ENCODE measurements at places on chromosomes 3 and 15.

DNA sequence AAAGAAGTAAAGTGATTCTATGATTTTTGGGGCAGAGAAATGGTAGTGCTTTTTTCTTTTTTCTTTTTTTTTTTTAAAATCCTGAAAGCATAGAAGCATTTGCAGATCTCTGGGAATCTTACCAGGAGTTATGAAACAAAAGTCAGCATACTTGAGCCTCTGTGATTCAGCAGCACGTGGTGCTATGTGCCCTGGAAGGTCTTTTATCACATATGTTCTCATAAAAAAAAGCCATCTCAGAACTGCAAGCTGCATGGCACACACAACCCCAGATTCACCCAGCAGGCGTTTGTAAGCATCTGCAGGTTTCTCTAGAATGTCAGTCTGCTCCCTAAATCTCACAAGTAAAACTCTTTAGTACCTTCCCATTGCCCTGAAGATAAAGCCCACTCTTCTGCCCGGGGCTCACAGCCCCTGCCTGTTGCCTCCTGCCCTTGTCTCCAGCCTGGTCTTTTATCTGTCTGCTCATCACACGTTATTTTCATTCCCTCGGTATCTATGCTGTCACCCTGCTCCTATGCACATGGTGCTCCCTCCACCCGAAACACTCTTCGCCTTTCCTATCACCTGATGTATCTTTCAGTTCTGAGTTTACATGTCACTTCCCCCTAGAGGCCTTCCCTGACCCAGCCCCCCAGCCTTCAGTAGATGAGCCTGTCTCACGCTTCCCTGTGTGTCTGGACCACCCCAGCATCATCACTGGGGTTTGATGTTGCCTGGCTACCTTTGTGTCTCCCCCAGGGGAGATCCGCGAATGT is 72.4 kb downstream of the CHDH start:
- no peak for DNase-seq

DNA sequence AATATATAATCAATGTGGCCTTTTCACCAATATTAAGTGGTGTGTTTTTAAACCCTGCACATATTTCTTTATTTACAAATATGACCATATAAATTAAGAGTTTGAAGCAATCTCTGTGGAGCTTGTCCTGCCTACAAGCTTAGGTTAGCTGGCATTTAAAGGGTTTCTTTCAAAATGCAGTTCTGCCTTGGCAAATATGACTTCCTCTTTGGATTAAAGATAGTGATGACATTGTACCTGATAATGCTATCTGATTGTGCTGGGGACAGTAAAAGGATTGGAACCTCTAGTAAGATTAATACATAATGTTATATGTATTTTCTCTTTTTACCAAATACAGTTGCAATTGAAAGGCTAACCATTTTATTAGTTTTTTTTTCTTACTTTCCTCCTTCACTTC is 249.1 kb downstream of the OTOL1 start:
- no peak for DNase-seq

DNA sequence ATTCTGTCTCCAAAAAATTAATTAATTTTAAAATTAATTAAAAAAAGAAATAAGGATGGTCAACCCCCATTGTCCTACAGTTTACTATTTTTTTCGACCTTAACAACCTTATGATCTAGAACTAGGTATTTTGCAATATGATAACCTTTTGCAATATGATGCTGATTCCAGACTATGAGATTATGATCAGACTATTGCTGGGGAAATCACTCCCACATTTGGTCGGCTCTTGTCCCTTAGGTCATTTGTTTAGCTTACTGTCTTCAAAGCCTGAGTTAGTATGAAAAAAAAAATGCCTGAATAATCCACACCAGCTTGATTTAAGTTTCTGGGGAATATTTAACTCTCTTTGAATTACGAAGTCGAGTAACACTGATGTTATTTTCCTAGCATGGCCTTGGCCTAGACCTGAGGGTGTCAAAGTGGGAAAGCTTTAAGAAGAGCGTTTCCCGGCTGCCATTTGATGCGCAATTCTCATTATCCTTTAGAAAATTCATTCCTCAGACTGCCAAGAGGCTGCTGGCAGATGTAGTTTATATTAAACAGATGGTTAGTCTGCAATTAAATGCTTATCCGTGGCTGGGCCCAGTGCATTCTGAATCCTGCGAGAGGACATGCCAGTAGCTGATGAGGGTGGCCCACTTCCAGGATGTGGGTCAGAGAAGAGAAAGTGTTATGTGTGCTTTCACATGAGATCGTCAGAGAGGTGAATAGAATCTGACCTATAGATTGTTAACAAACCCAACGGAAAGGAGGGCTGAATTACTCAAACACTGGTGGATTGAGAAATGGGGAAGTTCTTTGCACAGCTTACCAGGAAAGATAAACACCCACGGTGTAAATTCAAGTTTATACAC is 496.0 kb upstream of the THBS1 start:
- DNase-seq, result no peak

GRCh38 chr3:157285141-157285540 is 125.2 kb upstream of the CCNL1 start:
- DNase-seq, result no peak

DNA sequence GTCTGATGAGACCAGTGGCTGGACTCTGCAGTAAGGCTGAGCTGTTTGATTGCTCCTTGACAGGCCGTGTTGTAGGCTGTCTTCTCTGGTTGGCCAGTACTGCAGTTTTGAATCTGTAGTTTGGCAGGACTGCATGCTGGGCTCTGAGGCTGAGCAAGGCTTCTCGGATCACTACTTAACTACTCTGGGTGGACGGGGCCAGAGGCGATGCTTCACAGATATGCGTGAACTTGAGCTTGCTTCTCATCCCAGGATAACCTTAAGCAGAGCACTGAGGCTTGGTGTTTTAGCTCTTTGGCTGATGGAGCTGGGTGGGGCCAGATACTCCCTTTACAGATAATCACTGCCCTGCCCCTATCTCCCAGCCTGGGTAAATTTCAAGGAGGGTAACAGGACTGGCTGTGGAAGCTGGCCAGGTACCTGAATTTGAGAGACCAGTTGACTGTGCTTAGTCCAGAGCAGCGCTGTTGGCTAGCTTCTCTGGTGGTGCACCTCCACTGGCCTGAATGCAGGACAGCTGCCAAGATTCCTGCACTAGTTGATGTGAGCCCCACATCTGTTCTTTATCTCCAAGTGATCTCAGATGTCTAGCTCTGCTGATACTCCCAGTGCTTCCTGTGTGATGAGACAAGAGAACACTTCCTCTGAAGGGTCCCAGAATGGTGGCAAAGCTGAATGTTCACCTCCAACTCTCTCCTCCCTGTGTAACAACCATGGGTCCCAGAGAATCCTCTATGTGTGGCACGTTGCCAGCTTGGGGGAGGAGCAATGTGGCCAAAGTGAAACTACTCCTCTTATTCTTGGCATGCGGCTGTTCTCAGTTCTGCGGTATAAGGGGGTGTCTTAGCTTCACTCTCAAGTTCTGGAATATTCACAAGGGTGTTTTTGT is 37.9 kb downstream of the RPL39L start:
- peak; percentile 35 for DNase-seq

DNA sequence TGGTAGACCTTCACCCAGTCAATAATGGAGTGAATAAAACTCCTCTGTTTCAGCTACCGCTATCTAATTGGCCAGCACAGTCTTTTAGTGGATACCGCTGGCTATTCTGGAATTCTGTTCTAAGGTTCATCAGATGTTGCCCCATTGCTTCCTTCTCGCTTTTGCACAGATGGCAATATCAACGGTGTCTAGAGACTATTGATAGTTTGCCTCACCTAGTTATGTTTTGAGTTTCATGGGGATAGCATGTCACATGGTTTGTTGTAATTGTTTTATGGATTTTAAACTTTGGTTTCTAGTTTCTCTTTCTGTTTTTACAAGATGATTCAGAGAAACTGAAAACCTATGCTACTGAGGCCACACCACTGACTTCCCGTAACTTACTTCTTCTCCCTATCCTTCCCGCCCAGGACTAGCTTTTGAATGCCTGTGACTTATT is 2.0 kb downstream of the XRN1 start:
- no peak for DNase-seq

DNA sequence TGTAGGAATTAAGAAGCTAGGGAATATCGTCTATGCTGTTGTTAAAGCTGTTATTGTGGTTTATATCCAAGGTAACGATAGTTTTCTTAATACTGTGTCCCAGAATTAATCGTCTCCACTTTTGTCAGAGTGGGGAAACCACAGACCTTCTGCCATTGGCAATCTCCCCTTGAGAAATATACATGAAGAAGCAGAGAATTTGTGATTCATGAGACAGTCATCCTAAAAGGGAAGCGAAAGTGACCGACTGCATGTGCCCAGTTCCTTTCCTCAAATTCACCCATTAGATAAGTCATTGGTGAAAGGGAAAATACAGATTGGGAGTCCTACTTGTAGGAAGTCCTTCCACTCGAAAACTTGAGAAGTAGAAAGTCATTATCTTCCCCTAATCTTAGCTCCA is 26.6 kb downstream of the DIPK2A start:
- no peak for DNase-seq
